HFFc6 (cell line): ENCODE measurements at places on chromosomes 4 and X. TPM values are rescaled to one million over a fixed set of nuclear protein-coding genes. Genes with fewer than 3 reads are reported as not detected.

DNA sequence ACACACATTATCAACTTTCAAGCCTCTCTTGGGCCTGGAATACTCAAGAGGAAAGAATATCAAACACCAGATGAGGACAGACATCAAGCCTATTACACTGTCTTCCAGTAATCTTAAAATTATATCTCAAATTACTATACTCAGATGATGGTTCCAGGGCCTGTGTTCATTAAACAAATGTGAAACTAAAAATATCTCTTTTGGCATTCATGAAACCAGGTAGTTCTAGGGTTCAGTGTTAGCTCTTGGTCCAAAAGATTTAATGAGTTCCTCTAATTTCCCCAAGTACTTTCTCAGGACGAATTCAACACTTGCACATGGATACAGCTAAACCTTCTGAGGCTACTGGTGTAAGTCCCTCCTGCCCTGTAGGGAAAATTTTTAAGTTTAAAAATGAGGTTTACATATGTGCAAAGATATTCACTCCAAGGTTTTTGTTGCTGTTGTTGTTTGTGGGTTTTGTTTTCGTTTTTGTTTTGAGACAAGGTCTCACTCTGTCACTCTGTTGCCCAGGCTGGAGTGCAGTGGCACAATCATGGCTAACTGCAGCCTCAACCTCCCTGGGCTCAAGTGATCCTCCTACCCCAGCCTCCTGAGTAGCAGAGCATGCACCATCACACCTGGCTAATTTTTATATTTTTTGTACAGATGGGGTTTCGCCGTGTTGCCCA is 79.4 kb downstream of the USP46 start:
- no peak overlapping the region for H3K4me3 ChIP-seq
- peaks cover 17% of the 10 kb centered on the region for H3K4me1 ChIP-seq
- DNase-seq = no peak
- peaks cover 8% of the 10 kb centered on the region for H3K27me3 ChIP-seq
- H3K36me3 ChIP-seq = no peaks in the 10 kb centered on the region

The TRIM60 gene
- total RNA-seq = not detected in 3 replicates

DNA sequence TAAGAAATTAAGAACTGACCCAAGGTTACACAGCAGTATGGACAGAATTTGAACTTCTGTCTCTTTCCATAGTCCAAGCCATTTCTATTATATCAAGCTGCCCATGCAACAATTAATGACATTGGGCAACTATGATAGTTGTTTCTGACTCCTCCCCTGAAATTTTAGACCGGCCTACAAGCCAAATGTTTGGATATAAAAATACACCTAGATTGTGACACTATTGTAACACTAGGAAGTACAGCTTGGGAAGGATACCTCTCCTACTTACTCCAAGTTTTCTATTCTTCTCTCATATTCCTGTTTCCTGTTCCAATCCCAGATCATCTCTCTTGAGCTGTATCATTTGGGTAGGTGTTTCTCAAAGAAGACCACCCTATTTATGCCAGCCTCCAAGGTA is 43.5 kb downstream of the RCHY1 start:
- no peak overlapping the region for H3K4me3 ChIP-seq
- H3K4me1 ChIP-seq = no peaks in the 10 kb centered on the region; the same call in 1 of the 2 replicates
- H3K27me3 ChIP-seq = no peaks in the 10 kb centered on the region
- no peak overlapping the region for H3K27ac ChIP-seq

DNA sequence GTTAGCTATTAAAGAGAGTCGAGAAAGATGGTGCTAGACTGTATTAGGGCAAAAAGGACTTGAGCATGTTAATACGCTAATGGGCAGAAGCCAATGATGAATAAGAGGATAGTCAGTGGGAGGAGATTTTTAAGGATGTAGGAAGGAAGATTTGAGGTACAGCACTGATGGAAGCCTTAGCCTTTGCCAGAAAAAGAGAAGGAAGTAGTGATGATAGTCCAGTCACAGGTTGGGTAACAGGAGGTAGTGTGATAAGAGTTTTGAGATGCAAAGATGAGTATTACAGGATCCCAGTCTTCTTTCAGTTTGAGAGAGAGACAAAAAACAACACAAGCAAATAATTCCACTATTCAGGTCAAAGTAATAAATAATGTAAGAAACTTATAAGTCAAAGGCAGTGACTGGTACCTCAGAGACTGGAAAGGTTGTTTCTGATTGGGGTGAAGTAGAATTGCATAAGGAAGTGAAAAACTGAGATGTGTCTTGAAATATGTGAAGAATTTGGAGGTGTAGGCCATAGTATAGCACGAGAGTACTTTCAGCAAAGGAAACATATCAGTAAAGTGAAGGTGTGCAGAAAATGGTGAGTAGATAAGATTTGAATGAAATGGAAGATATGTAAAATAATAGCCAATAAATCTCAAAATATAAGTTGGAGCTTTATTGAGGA is 22.1 kb upstream of the NDNF start:
- no peaks in the 10 kb centered on the region for H3K4me1 ChIP-seq
- 0 out of 2 replicates have a peak, but pooled peaks cover 3% of the 10 kb centered on the region for H3K27me3 ChIP-seq
- H3K27ac ChIP-seq = no peak overlapping the region
- no peak overlapping the region for H3K4me3 ChIP-seq
- no peaks in the 10 kb centered on the region for H3K36me3 ChIP-seq

The PLAC1 gene
- total RNA-seq = not detected in 3 replicates

GRCh38 chr4:7335344-7336066 is 99.2 kb downstream of the PSAPL1 start:
- H3K4me1 ChIP-seq = no peaks in the 10 kb centered on the region
- 0 out of 2 replicates have a peak, but pooled peaks cover 3% of the 10 kb centered on the region for H3K36me3 ChIP-seq
- H3K27ac ChIP-seq = no peak overlapping the region
- H3K4me3 ChIP-seq = no peak overlapping the region
- H3K27me3 ChIP-seq = peaks cover 21% of the 10 kb centered on the region
- no peak for DNase-seq

The PABPC5 gene
- total RNA-seq = not detected in 3 replicates

GRCh38 chrX:12974305-12974795 is 560 bp upstream of the TMSB4X start:
- H3K4me1 ChIP-seq = peaks cover 28% of the 10 kb centered on the region
- peaks cover 9% of the 10 kb centered on the region for H3K27me3 ChIP-seq
- peaks cover 29% of the 10 kb centered on the region for H3K36me3 ChIP-seq
